ENCODE measurements at places on chromosomes 5 and 9.
A peak's percentile ranks its signal among the peaks of the same experiment; 100 is the strongest.

DNA sequence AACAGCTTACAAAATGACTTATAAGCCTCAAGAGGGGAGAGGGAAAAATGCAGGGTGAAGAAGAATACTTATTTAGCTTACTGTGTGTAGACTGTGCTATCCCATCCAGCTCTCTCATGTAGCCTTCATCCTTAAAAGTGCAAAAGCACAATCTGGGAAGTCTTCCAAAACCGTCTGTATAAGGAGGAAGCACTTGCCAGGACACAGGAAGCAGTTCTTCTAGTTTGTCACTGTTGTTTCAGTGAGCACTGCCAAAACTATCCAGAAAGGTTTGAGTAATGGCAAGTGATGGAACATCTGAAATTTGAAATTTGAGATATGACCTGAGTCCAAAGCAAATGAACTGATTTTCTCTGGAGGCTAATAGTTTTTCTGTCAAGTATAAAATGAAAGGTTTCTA lies 140.8 kb upstream of the ISL1 start:
- no peak for DNase-seq

DNA sequence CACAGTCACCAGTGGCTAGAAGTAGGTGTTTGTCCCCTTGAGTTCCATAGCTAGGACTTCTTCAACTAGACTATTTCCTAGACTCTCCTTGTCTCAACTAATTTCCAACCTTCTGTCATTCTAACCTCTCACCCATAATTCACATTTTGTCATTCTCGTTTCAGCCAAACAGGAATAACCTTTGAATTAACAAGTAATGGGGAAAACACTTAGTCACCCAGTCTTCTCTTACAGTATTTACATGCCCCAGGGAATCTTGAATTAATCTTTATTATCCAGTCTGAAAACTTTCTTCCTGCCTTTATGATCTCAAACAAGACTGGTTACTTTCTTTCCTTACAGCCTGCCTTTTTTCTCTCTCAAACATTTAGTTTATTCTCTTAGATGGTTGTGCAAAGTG lies 63.3 kb upstream of the RUSC2 start:
- DNase-seq, result no peak

GRCh38 chr9:137169896-137170358 lies at the start of gene LRRC26:
Gene LRRC26 (minus strand): TSS chr9:137170051. CDS start chr9:137169943, 108 bp downstream.
- DNase-seq, result no peak

- peak; percentile 96 for DNase-seq
Observed at GRCh38 chr5:142726188-142726731, 40.4 kb upstream of the FGF1 start.

DNA sequence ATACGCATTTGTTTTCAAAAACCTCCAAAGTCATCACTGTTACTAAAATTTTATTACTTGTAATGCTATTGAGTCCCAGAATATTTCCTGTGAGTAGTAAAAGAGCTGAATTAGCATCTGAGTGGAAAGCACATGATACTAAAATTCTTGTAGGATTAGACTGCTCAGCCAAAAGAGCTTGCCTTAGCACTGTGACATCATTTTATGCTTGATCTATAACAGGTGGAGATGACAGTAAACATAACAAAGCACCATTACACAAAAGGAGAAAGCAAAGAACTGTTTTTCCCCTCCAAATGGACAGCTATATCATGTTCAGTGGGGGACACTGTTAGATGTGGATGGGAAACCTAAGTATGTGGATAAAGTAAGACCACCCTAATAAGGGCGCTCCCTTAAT lies 5.8 kb upstream of the JAK2 start:
- DNase-seq, result peak; percentile 83

Measured in HCEC 1CT (cell line).